Left ventricle myocardium inferior (tissue), 1 donor: ENCODE measurements at places on chromosomes 6 and 20.

GRCh38 chr6:7087066-7087465 lies 20.7 kb upstream of the RREB1 start:
- DNase-seq = no peak

- DNase-seq = no peak
Measured at GRCh38 chr20:4252005-4252404, 236.6 kb upstream of the RNF24 start.

DNA sequence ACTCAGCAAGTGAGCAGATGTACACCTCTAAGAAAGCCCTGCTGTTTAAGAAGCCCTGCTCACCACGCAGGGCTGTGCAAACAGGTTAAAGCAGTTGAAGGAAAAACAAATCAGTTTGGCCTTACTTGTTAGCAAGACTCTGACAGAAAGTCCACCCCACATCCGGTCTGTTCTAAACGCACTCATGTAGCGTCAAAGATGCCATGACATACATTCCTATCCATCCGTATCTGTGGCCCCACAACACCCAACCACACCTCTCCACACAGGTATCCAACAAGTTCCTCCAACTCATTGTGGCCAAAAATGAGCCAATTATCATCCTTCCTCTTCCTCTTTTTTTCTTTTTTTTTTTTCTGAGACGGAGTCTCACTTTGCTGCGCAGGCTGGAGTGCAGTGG lies 22.8 kb upstream of the RAB22A start:
- DNase-seq = no peak

DNA sequence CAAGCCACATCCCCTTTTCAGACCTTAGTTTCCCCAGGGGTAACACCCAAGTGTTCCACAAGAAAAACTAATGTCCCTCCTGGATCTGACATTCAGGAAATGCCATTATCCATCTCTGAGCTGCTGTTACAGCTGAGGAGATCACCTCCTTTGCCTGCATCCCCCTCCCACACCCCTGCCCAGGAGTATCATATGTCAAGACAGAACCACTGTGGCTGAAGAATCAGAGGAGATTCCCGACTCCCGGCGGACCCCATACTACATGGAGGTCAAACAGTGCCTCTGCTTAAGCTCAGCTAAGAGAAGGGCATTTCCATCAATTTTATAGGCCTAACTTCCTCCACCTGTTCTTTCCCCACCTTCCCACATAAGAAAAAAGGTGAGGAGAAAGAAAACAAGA lies 36.8 kb upstream of the LRFN2 start:
- DNase-seq = no peak

- no peak for DNase-seq
Measured at GRCh38 chr20:53869466-53870258, 200.7 kb downstream of the BCAS1 start.

DNA sequence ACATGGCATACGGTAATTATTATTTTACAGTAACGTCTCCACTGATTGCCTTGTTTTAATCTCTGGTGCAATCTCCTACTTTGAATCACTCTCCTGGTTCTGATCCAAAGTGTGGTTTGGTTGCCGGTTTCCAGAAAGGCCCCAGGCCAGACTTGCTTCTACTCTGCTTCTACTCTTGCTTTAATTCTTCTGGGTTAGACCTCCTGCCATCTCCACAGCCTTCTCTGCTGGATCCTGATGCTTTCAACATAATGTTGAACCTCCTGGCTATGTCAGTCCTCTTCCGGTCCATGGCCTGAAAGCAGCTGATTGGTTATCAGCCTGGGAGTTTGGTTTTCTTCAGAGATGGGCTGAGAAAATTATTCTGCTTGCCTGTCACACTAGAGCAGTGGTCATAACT lies 266.5 kb upstream of the RIMS1 start:
- no peak for DNase-seq

DNA sequence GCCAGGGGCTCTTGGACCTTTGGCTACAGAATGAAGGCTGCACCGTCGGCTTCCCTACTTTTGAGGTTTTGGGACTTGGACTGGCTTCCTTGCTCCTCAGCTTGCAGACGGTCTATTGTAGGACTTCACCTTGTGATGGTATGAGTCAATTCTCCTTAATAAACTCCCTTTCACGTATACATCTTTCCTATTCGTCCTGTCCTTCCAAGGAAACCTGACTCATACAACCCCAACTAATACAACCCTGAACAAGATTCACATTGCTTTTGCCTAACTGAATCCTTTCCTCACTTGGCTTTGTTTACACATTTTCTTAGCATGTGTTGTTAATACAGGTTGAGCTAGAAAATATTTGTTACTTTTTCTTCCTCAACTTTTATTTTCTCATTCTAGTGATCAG lies 21.9 kb downstream of the TBXT start:
- no peak for DNase-seq

- peak; percentile 62 for DNase-seq
Measured at GRCh38 chr6:158770533-158771330, 48.4 kb downstream of the EZR start.

- peak; percentile 27 for DNase-seq
Measured at GRCh38 chr6:145372671-145373151, 362.6 kb downstream of the EPM2A start.

DNA sequence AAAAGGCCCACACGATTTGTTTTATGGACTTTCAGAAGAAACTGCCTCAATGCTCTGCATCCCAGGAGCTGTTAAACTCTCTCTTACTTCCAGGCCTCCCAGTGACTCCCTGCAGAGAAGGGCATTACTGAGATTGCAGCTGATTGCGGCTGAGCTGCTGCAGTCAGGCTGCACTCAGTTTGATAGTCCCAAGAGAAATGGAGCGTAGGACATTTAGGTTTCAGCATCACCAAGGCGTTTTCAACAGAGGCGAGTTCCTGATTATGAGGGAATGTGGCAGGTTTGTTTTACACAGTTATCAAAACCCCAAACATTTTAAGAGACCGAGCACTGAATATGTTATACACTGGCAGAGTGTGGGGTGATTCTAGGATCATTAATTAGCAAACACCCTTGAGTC lies 145.6 kb downstream of the TBX18 start:
- DNase-seq = no peak

- DNase-seq = no peak
Measured at GRCh38 chr20:62927128-62927705, 912 bp upstream of the DIDO1 start.
